Right lung (tissue), 10 donors: ENCODE measurements at places on chromosomes 2 and 18.

- no peak for DNase-seq
Observed at GRCh38 chr2:126836761-126837679, 61.7 kb upstream of the TEX51 start.

- DNase-seq, result no peak
Observed at GRCh38 chr2:99469394-99469793, 20.4 kb downstream of the REV1 start.

DNA sequence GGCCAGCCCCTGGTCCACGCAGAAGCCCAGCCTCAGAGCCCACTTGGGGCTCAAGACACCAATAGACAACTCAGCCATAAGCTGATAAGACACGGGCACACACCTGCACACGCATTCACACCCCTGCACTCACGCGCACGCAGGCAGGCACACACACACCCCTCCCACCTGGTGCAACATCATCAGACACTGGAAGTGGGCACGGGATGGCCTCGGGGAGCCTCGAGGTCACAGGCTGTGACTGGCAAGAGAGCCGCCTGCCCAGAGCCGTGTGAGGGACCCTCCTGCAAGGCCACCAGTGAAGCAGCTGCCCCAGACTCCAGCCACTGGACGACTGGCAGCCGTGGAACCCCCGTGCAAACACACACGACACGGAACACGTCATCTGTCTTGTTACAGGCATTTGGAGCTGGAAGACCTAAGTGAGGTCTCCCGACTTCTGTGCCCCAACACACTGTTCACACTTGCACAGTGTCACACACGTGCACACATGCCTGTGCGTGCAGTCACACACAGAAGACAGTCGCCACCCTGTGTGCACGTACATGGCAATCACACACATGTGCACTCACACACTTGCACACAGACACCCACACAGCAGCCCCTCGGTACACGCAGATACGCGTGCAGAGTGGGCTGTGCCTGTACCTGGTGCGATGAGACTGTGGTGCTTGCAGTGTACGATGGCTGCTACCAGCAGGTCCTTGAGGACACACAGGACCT lies 959 bp downstream of the MAB21L4 start:
- no peak for DNase-seq

- DNase-seq, result no peak
Observed at GRCh38 chr2:230925879-230926765, 1.1 kb upstream of the GPR55 start.

DNA sequence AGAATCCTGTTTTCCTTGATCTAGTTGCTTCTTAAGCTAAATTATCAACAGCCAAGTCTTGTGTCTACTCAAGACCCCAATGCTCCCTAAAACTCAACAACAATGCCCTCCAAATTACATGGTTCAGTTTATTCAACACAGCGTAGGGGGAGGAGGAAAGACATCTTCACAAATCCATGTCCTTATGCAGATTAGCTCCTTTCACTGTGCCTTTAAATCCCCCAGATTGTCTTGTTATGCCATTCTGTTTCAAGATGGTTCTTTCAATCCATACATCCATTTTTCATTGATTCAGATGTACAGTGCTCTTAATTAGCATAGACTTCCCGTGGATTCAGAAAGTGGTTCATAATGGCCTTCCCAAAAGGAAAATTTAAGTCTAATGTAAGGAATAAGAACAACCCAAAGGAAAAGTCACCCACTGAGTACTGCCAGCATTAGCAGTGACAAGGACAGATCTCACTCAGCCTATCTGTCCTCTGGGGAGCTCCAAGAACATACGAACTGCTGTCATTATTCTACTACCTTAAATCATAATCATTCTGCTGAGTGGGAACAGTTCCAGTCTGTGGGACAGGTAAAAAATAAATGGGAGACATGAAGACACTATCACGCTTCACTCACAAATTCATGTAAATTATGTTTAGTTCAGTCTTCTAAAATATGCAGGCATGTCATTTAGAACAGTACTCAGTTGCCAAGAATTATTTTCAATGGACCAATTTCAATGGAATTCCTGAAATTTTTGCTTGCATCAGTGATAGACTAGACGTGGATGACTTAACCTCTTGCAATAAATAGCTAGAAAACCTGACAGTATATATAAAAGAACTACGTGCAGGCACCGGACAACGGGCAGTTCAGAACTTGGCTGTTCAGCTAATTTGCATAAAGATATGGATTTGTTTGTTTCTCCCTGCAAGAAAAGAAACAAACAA lies 58.9 kb upstream of the RNU4ATAC start:
- no peak for DNase-seq

- peak; percentile 14 for DNase-seq
Observed at GRCh38 chr18:26017929-26018328, 72.5 kb downstream of the SS18 start.

DNA sequence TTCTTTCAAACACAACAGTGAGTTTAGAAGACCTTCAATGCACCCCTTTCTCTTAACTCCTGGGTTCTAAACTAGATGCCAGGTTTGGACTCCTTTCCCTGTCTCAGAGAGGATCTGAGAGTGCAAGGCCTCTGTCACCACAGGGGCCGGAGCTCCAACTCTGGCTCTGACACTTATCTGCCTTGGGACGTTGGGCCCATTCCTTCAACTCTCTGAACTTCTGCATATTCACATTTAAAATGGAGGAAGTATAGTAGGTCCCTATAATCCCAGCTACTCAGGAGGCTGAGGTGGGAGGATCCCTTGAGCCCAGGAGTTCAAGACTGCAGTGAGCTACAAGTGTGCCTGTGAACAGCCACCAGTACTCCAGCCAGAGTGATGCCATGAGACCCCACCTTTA lies 44.1 kb upstream of the ZFP36L2 start:
- no peak for DNase-seq

GRCh38 chr2:127158614-127159290 lies 51.8 kb upstream of the BIN1 start:
- no peak for DNase-seq

DNA sequence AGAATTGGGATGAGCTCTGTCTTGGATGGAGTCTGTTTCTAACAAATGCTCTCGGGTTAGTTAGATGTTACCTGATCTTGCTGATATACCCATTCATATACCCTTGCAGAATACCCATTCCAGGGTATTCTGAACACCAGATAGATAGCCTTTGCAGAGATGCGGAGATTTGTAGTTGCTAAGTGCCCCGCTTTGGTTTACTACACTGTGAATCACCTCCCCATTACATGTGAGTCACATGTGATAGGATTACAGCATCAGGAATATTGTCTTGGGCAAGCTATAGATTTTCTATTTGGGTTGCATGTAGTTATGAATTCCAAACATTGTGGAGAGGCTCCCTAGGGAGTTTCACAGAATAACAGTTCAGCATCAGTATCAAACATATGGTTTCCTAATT lies 3.8 kb downstream of the VSNL1 start:
- no peak for DNase-seq

GRCh38 chr2:68341062-68341329 lies 21.2 kb upstream of the CNRIP1 start:
- DNase-seq, result no peak

DNA sequence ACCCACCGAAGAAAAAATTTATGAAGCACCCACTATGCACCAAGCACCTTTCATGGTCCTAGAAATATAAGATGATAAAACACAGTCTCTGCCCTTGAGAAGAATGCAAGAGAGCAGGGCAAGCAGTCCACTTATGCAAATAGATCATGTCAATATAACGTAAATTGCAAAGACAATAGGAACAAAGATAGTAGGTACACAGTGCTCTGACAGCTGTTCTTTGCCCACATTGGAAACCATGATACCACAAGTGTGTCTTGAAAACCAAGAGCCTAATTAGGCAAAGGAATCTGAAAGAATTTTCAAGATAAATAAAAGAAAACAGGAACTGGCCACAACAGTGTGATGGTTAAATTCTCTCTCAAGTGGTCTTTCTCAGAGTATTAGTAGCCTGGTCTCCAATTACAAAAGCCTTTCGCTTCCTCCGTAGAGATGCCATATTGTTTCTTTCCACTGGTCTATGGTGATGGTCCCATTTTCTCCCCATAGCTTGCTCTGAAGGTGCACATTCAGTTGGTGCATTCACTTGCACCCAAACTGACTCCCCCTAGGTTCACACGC lies 108.5 kb downstream of the VWC2L start:
- no peak for DNase-seq

- DNase-seq, result no peak
Observed at GRCh38 chr2:97936199-97936598, 59.5 kb downstream of the TMEM131 start.

GRCh38 chr2:143489145-143489544 lies 359.9 kb downstream of the ARHGAP15 start:
- DNase-seq, result no peak

DNA sequence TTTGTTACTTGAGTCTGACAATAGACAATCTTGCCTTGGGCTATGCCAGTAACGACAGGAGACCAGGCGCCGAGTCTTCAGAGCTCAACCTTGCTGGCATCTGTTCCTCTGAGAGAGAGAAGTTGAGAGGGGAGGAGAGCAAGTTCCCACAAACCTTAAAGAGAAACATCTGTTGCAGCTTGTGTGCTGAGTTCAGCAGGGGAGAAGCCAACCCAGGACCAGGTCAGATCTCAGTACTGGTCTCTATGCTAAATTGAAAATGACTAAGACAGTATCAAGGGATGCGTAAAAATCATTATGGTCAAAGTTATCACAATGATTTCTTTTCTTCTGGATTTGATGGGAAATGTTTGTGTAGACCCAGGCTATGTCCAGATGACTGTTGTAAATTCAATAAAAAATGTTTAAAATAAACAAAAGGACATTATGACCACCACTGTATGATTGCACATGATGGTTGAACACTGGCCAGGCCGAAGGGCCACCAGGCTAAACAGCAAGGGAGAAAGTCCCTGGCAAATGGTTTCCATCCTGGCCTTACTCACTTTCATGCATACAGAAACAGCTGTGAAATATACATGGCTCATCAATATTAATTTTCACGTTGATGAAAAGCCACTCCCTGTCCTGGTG lies 100.3 kb upstream of the PMAIP1 start:
- DNase-seq, result no peak

GRCh38 chr2:97739893-97740245 lies 26.5 kb downstream of the ZAP70 start:
- no peak for DNase-seq

GRCh38 chr2:66987733-66988132 lies 409.4 kb upstream of the ETAA1 start:
- peak; percentile 80 for DNase-seq

DNA sequence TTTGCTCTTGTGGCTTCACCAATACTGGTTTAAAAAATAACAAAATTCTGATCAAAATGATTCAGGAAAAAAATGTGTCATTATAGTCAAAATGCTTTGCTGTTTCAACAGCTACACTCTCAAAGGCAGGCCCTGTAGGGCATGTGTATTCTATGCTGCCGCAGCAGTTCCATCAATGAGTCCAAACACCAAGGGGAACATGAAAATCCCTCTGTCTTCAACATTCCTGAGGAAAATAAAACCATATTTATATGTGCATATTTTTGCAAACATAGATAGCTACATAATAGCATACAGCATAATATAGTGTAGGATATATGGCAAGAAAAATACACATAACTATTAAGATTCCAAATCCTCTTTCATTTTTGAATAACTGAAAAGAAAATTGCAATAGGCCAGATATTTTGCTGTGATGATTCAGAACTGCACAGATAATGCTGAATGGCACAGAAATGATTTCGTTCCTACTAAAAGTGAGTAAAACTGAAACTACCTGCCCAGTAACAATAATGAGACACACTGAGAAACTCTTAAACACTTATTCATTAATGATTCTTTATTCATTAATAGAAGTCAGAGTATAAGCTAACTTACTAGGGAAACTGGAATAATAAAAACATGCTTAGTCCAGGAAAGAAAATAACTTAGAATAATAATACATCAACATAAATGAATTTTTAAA lies 343.8 kb downstream of the SUCLG1 start:
- no peak for DNase-seq

- DNase-seq, result no peak
Observed at GRCh38 chr2:43486603-43487002, 109.2 kb downstream of the THADA start.

- DNase-seq, result no peak
Observed at GRCh38 chr2:239431536-239431935, 30.7 kb upstream of the HDAC4 start.

DNA sequence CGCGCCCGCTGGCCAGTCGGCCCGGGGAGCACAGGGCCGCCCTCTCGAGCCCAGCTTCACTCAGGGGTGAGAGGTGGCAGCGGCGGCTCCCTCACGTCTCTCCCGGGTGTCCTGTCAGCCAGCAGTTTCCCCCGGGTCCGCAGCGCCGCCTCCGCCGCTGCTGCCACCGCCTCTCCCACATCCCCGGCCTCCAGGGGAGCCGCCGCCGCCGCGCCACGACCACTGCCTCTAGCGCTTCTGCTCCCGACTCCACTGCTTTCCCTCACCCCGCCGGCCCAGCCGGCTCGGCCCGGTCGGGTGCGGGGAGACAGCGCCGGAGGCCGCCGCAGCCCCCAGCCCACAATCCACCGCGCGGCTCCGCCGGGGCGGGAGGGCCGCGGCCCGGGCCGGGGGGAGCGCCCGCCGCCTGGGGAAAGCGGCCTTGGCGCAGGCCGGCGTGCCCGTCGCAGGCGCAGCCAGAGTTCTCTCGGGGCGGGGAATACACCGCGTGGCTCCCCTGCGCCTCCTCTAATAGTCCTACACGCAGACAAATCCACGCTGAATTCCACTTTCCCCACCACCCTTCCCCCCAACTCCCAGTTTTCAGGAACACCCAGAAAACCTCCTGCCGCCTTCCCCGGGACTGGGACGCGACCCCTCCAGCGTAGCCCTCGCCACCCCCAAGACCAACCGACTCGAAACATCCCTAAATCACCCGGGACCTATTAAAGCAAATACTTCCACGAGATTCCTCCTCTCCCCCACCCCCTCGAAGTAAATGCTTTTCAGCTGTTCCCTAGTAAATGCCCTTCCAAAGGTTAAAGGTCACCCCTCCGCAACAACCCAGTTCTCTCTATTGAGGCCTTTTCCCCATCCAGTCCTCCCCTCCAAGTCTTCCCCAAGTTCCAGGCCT lies at the start of gene VPS54:
Gene VPS54 (minus strand): TSS at position 346 of the 892 bp plus-strand sequence. CDS start 35,429 bp downstream, outside the sequence.
- peak; percentile 81 for DNase-seq

GRCh38 chr2:173991856-173992588 lies 26.8 kb upstream of the SP3 start:
- no peak for DNase-seq

DNA sequence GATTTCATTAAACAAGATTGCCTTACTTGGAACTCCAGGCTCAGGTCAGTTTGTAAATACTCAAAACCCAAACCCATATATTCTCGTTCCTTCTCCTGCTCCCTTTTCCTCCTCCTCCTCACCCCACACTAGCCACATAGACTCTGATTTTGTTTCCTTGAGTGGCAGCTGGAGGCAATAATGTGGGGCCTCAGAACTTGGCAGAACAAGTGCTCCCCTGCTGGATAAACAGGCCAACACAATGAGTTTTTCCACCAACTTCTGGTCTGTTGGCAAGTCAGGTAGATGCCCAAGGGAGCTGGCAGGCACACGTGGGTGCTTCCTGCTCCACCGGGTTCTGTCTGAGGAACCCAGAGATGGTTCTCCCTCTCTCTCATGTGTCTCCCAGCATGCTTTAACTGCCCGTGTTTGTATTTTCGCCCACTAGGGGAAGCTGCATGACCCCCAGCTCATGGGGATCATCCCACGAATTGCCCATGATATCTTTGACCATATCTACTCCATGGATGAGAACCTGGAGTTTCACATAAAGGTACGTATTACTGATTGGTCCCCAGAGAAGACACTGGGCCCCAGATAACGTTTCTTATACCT lies 61.9 kb downstream of the KIF5C start:
- DNase-seq, result no peak
